Tibial nerve (tissue), 4 donors: ENCODE measurements at places on chromosomes 13 and 19.
A peak's percentile ranks its signal among the peaks of the same experiment; 100 is the strongest.

GRCh38 chr13:33828431-33829129, 10.6 kb downstream of the RFC3 start:
- DNase-seq, result no peak

- no peak for DNase-seq
Observed at GRCh38 chr19:39407410-39407659, 688 bp downstream of the ZFP36 start.

DNA sequence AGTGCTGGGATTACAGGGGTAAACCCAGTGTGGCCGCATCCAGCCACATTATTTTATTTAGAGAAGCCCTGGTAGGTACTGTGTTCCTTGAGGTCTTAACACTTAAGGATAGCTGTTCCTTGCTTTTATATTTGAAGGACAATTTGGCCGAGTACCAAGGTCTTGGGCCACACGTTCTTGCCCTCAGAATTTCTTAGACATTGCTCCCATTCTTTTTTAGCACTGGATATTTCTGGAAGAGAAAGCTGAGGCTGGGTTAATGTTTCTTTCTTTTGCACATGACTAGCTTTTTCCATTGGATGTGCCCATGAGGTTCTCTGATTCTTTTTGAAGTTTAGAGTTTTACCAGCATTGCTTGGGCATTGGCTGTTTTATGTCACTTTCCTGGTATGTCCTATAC, 5.5 kb upstream of the RNF113B start:
- no peak for DNase-seq

DNA sequence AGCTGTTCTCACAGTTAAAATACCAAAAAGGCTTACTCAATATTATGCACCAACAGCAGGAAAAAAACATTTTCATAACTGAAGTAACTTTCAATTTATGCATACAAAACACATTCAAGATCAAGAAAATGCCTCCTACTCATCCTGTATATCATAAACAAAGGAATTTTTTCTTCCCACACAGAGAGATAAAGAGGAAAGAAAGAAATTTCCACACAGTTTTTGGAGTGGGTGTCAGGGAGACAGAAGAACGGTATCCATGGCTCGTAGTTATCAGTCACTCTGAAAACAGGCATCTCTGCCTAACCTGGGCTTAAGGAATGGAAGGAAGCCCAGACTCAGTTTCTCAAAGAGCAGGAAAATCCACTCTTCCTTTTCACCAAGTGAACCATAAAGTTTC, 92.4 kb upstream of the SIAH3 start:
- no peak for DNase-seq

DNA sequence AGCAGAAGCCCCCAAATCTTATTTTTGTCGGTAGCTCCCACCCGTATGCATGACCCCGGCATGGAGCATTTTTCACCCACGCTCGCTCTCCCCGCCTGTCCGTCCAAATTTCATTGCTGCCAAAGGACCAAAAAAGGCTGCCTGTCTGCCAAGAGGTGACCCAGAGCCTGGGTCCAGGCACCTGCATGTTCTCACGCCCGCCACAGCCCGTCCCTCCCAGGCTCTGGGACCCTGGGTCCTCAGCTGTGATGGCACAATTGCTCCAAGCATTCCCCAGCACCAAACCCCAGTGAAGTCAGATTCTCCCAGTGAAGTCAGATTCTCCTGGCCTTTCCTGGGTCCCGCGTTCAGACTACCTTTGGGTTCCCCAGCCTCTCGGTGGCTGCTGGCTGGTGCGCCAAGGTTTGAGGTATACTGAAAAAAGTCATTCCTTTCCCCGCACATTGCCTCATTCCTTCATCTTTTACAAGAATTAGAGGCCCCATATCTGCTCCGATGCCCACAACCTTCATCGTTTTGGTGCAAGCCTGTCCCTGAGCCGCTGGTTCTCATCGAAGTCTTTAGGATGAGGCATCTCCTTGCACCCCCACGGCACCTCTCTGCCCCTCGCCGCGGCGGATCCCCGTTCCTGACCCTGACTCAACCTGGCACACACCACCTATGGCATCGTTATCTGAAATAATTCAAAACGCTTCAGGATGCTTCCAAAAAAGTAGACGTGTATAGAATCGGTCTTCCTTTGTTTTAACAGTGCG, 59.3 kb upstream of the F7 start:
- no peak for DNase-seq

DNA sequence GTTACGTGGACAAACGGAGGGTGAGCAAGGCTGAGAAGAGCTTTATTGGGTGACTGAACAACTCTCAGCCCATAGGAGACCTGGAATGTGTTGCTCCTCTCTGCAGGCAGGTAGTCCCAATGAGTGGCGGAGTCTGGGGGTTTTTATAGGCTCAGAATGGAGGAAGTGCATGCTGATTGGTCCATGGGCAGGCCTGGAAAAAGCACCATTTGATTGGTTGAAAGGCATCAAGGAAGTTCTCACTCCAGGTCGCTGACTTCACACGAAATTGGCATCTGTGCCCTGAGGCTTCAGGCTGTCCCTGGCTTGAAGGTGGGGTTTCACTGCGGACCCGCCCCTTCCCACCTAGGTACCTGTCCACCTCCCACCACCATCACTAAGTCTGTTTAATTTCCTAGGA, 65.4 kb downstream of the SPATA13 start:
- no peak for DNase-seq

- DNase-seq, result no peak
Observed at GRCh38 chr19:23522431-23522830, 127.2 kb upstream of the ZNF91 start.

GRCh38 chr19:52778811-52779210, 7.8 kb downstream of the ZNF600 start:
- no peak for DNase-seq

- DNase-seq, result peak; percentile 99
Observed at GRCh38 chr19:41439441-41440222, at the start of gene DMAC2. TSS of gene DMAC2 (minus strand) at chr19:41439912. CDS start at chr19:41439899, 13 bp downstream.

GRCh38 chr13:33250609-33251008, 34.9 kb downstream of the STARD13 start:
- no peak for DNase-seq
